T-helper 22 cell (primary cell): ENCODE measurements at places on chromosomes 12 and 14.

DNA sequence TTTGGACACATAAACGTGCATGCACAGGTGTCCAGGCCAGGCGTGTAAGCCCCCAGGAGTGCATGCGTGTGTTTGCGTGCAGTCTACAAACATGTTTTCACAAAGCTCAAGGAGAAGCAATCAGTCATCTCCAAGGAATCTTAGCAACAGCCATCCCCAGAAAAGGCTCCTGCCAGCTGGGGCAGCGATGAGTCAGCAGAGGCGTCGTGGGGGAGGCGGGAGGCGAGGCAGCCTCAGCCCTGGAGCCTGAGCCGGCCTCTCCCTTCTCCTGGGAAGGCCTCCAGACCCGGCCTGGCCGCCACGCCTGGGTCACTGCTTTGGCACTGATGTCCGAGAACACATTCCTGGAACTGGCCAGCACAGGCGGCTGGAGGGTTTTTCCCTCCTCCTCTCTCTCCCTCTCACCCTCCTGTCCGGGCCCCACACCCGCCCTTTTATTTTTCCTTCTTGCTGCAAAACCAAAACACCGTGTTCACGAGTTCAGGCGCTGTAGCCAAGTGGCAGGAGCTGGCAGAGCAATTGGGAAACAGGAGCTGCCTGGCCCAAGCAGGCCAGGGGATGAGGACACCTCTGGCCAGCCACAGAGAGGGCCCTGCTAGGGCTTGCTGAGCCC, 92.7 kb downstream of the LRRC74A start:
- DNase-seq, result no peak

- DNase-seq, result no peak
Measured at GRCh38 chr14:63421226-63421625, 102.5 kb upstream of the GPHB5 start.

- DNase-seq, result no peak
Measured at GRCh38 chr12:103944964-103945363, 14.8 kb downstream of the HSP90B1 start.

- no peak for DNase-seq
Measured at GRCh38 chr12:116969615-116970585, 59.1 kb downstream of the FBXW8 start.

DNA sequence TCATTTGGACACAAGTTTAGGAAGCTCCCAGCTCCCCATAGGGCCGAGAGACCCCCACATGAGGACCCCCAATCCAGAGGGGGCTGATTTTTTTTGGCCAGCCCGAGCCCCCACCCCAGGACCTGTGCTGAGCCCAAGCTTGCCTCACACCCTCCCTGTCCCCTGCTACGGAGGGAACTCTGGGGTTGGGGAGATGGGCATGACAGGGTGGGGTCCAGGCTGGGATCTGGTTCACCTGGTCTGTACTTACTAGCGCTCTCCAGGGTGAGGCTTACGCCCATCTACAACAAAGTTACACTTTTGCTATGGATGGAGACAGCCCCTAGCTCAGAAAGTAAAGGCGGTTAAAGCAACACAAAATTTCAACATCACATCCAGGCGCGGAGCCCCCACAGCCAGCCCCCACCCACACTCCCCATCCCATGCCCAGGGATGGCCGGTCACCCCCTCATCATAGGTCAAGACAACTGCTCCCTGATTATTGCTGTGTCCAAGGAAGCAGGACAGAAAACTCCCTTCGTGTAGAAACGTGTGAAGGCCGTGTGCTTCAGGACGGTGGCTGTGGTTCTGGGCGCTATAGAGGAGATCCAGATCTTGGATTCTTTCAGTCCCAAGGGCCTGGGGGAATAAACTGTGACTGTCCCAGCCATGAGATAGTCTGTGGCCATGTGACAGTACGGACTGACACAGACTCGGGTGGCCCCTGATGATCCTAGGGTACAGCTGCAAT, 10.7 kb downstream of the SLC25A29 start:
- no peak for DNase-seq

DNA sequence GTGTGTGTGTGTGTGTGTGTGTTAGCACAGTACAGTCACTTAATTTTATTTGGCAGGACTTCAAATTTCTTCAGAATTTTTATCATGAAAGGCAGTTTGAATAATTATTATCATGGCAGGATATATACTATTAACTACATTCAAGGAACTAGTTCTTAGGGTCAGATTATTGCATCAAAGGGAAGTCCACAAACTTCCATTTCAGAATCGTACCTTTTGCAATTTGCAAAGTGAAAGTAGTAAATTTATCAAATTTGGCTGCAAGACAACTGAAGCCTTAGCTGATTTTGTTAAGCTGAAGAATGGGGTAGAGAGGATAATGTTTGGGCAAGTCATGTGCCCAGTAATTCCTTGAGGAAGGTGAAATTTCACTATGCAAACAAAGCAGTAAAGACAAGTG, 68.2 kb downstream of the PLEKHG7 start:
- no peak for DNase-seq

DNA sequence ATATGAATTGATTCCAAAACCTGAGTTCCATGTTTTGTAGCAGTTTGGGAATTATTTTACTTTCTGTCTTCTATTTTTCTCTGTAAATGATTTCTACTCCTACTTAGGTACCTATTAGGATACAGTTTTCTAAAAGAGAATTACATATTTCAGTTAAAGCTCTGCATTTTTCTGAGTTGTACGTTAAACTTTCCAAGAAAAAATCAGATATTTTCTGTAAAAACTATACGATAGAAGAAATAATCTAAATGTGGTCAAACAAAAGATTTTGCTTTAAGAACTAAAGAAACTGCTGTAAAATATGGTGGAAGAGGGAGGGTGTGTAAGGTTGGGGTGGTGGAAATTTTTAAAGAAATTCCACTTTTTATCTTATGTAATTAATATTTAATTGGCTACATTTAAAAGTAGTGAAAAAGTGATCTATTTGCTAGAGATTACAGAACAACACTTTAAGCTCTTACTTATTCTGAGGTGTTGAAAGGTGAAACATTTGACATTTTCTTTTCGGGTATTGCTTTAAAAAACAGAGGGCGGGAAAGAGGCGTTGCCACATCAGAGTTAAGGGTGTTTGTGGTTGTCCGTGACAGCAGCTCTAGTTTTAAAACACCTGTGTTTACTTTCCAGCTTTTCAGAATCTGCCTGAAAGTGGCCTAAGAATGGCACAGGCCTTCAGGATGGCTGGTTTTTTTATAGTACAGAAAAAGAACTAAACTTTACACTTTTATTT, 187.3 kb downstream of the MIPOL1 start:
- DNase-seq, result no peak

GRCh38 chr14:53954551-53955228, 1.9 kb downstream of the BMP4 start:
- no peak for DNase-seq

- DNase-seq, result no peak
Measured at GRCh38 chr12:85820101-85820500, 16.1 kb downstream of the RASSF9 start.

DNA sequence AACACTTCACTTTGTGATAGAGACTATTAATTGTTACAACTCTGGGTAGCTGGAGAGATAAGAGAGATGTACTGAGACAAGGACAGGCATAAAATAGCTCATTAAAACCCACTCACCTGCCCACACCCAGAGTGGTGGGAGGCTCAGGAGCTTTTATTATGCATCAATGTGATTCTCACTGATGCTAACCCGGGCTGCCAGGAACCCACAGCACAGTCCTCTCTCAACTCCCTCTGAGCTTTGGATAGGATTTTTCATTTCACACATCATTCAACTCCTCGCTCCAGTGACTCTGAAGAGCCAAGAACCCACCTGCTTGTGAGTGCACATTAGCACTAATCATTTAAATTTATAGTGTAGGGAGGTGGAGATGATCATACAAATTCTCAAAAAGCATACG, 827.9 kb downstream of the FLRT2 start:
- no peak for DNase-seq

GRCh38 chr12:91542666-91543065, 360.0 kb upstream of the DCN start:
- no peak for DNase-seq

DNA sequence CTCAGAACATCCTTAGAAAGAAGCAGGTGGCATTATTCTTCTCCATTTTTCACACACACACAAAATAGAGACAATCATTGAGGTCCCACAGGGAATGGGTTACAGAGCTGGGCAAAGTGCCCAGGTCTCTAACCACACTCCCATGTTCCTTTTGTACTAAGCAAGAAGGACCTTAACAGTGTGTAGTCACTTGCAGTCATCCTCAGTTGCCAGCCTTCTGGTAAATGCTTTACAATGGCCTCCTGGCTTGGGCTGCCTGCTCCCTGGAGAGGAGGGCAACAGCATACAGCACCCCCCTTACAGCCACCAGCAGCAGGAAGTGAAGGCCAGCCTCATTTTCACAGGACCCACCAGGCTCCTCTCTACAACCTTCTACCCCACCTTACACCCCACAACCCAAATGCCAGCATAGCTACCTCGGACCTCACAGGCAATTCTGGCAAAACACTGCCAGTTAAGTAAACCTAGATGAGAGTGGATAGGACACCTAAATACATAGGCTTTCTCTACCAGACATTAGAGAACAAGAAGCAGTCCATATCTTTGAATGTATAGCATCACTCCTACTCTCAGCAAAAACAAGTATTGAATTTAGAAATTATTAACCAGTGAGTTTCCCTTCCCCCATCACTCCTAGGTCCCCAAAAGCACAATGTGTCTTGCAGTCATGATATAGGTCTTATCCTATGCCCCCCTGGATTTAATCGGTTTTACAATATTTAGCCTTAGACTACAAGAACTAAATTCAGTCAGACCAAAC, 88.1 kb downstream of the PPP2R5E start:
- DNase-seq, result no peak

GRCh38 chr14:100875861-100876590, 27.5 kb downstream of the RTL1 start:
- no peak for DNase-seq

DNA sequence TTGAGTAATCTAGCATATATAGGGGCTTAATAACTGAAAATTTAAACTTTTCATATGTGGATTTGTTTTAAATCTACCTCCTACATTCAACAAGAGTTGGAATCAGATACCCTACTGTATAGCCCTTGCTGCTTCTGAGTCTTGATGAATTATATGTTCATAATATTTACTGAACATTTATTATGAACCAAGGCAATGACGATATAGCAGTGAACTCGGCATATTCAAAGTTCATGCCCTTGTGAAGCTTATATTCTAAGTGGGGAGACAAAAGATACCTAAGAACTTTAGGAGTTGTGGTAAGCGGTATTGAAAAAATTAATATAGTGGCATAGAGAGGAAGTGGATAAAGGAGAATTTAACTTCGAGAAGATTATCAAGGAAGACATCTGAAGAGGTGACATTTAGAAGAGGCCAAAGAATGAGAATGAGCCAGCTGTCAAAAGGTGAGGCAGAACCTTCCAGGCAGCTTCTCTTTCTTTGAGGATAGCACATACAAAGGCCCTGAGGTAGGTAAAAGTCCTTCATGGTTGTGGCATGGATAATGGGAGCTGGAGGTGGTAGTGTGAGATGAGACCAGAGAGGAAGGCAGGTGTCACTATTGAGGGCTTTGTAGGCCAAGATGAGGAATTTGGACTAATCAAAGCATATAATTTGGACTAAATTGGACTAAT, 10.2 kb downstream of the EID3 start:
- DNase-seq, result no peak

GRCh38 chr14:49950275-49951228, 57.7 kb downstream of the ARF6 start:
- no peak for DNase-seq

DNA sequence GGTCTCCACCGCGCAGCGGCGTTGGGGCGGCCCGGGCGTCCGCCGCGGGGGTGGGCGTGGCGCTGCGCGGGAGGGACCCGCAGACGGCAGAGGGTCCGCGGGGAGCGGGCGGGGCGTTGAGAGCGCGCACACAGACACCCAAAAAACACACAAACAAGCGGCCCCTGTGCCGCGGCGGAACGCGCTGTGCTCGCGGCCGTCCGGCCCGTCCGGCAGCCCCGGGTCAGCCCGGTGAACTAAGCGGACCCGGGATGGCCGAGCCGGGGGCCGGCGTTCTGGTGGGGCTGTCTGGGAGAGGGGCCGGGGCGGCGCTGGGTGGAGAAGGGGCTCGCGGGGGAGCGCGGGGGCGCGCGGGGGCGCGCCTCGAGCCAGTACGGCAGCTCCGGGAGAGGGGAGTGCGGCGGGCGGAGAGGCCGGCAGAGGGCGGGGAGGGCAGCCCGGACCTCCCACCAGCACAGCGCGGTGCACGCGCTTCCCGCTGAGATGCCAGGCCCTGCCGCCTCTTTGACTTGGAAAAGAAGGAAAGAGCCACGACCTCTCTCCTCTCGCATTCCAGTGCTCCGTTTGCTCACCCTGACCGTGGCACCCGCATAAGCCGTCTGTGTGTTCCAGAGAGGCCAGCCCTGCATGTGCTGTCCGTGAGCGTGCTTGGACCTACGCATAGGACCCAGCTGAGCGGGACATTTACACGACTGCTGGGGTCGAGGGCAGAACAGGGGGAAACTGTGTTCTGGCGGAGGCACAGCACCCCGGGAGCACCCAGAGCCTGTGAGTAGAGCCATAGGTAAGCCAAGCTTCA, 10.3 kb downstream of the SLC6A12 start:
- DNase-seq, result no peak

- DNase-seq, result no peak
Measured at GRCh38 chr12:15494329-15495046, 172.2 kb downstream of the PTPRO start.

DNA sequence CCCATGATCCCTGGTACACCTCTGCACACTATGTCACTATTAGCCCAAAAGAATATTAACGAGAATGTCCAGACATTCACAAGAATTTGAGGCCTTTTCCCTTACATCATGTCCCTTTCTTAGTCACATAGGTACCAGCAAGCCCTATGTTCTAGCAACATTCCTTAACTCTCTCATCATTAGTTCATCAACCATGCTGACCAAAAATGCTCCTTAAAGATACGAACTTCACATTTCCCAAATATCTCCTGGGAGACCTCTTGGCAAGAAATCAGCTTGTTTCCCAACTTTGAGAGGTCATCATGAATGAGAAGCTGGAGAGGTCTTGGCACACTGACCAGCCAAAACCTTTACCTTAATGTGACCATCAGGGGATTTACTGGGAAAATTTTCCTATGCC, 4.6 kb downstream of the SALL2 start:
- DNase-seq, result no peak

- no peak for DNase-seq
Measured at GRCh38 chr12:90741611-90742010, 213.4 kb downstream of the CCER1 start.

GRCh38 chr12:133130808-133131128, 341 bp downstream of the ZNF10 start:
- no peak for DNase-seq

- no peak for DNase-seq
Measured at GRCh38 chr12:9043766-9044165, 54.4 kb downstream of the KLRG1 start.

- no peak for DNase-seq
Measured at GRCh38 chr12:113230315-113231234, 9.3 kb downstream of the TPCN1 start.

DNA sequence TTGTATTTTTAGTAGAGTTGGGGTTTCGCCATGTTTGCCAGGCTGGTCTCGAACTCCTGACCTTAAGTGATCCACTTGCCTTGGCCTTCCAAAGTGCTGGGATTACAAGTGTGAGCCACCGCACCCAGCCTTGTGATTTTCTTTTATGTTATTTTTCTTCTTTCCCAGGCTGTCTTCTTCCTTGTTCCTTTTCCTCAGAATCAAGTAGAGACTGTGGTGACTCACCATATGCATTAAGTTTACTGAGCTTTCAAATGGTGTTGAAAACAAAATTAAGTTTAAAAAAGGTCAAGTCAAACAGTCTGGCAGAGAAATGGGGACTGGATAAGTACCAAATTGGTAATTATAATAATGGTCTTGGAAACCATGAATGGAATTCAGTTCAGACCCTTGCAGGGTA, 5.7 kb downstream of the ARPC3 start:
- no peak for DNase-seq
